RPMI8226 (cell line): ENCODE measurements at places on chromosomes 3 and 15.

DNA sequence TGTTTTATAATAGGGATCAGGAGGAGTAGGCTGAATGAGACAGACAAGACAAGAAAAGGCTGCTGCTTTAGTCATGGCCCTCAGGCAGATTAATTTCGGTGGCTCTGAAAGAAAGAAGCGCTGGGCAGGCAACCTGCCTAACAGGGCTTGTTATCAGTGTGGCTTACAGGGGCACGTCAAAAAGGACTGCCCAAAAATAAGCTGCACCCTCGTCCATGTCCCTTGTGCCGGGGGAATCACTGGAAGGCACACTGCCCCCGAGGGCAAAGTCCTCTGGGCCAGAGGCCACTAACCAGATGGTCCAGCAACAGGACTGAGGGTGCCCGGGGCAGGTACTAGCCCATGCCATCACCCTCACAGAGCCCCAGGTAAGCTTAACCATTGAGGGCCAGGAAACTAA, 188.5 kb downstream of the IGSF11 start:
- no peak for DNase-seq

DNA sequence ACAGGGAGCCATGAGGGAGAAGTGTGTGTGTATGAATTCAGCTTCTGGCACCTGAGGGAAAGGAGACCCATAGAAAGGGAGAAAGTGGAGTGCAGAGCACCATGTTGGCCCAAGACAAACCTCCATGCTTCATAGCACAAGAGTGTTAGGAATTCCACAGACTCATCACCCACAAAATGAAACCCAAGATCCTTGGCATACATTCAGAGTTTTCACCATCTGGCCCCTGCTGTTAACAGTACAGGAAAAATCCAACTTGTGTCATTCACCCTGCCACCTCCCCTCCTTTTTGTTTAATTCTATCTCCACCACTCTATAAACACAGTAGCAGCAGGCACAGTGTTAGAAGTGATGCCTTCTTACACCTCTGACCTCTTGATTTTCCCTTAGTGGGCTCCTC, 60.0 kb upstream of the MNS1 start:
- no peak for DNase-seq

DNA sequence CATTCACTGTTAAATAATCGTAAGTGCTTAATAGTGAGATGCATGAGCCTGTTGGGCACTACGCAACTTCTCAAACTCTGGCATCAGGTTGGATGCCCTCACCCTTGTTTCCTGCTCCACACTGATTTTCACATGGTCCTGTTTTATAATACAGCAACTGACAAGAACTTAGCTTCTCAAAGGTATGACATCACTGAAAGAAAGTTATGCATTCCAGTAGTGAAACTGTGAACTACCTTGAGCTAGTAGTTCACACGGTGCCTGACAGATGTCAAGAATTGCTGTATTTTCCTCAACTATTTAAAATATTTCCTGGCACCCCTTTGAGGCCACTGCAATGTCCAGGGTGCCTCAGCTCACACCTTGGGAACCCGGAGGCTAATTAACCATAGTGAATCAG, 327.5 kb downstream of the RORA start:
- DNase-seq = no peak

- no peak for DNase-seq
Measured at GRCh38 chr15:62087671-62088352, 21.0 kb downstream of the C2CD4A start.

DNA sequence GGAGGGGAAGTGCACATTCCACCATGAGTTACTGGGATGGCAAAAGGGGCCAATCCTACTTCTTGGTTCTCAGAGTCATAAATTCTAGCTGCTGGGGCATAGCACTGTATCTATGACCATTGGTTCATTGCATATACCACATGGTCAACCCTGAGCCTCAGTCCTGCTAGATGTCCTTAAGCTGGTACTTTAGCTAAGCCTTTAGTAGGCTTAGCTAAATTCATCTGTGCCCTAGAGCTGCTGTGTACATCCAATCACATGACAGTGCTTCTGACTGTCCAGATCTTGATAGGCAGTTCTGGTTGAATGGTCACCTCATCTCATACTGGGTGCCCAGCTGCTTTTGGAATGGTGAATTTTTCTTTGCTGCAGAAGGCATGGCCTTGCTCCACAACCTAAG, 8.2 kb downstream of the NDUFB4 start:
- no peak for DNase-seq

GRCh38 chr15:68431792-68432401, at the start of gene ITGA11:
Gene ITGA11, minus strand, starts transcription at chr15:68432163. Its CDS starts 97 bp downstream, at chr15:68432066.
- DNase-seq = peak; percentile 88

DNA sequence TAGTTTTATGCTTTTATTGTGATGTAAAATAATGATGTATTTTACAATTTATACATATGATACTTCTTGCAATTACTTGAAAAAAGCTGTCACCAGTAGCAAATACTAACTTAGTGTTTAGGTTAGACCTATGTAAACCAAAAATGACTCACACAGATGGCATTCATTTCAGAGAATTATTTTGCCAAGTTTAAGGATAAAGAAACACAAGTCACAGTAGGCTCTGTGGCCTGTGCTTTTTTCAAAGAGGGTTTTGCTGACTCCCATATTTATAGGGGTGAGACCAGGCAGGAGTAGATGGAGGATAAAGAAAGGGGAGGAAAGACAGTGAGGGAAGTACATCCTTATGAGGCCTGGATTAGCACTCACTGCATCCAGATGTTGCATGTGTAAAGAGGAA, 356.6 kb upstream of the NPAP1 start:
- DNase-seq = no peak

GRCh38 chr3:56739036-56739435, 56.0 kb upstream of the TASOR start:
- no peak for DNase-seq

GRCh38 chr3:188948281-188948996, 223.3 kb upstream of the TPRG1 start:
- DNase-seq = no peak

DNA sequence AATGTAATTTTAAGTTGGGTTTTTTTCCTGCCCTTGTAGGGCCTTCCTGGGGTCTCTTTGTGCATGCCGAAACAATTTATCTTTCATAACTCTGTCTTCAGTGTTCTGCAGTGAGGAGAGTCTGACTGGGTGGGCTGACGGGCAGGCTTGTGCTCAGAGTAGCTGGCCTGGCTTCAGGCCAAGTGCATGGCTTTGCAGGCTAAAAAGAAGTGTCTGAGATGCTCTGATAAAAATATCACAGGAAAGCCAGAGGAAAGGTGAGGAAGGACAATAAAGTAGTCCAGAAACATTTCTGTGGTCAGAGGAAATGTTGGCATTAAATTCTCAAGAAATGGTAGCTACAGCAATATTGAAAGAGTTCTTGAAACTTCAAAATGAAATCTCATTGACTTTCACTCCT, 25.5 kb downstream of the ST3GAL6 start:
- DNase-seq = no peak

GRCh38 chr3:146241523-146242240, 9.2 kb downstream of the PLSCR4 start:
- no peak for DNase-seq

DNA sequence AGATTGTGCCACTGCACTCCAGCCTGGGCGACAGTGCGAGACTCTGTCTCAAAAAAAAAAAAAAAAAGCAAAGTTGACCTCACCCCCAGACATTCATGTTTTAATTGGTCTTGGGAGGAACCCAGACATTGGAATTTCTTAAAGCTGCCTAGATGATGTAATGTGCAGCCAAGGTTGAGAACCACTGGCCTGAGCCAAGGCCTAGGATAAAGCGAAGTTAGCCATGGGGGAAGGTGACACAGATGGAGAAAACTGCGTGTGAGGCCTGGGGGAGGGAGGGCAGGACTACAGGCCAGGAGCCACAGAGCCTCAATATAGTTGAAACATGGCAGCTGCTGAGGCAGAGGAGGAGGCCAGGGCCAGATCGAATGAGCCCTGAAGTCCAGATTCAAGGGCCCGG, 21.0 kb downstream of the GLB1 start:
- no peak for DNase-seq

DNA sequence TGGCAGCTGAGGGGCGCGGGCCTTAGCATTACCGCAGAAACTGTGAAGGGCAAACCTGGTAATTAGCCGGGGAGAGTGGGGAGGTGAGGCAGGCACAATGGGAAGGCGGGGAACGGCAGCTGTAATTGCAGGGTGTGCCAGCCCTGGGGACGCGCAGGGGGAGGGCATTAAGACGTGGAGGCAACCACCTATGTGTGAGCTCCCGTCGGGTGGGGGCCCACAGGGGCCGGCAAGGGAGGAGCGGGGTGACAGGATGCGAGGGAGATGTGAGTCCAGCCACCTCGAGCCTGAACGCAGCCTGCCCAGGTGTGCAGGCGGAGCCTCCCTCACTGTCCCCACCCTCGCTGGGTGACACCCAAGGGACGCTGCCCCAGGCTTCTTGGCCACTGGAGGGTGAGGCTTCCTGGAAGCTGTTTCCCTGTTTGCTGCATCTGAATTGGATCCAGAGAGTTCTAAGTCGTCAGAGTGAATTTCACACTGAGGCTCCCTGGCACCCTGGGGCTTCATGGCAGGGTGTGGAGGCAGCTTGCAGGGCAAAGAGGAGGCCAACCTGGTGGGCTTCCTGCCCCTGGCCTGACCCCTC, 130.6 kb upstream of the MEF2A start:
- DNase-seq = peak; percentile 66

- DNase-seq = peak; percentile 64
Measured at GRCh38 chr3:123652342-123652984, 67.6 kb upstream of the HACD2 start.

- DNase-seq = no peak
Measured at GRCh38 chr3:118165413-118165812, 869.2 kb downstream of the IGSF11 start.

DNA sequence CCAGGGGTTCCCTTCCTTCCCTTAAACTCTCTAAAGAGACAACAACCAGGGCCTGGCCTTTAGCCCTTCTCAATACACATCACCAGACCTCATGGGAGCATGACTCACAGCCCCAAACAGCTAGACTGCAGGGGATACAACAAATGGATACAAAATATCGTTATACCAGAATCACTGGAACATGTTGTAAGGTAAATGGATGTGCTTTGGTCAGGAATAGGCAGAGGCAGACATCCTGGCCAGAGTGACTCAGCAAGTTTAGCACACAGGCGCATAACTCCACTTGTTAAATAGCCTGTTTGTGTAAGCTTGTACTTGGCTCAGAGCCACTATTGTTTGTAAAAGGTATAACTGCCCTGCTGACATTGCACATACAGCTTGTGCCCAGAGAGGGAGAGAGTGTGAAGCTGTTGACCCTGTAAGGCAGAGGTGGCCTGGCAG, 18.3 kb downstream of the TMED3 start:
- peak; percentile 10 for DNase-seq

- no peak for DNase-seq
Measured at GRCh38 chr15:56759450-56759845, 26.1 kb upstream of the ZNF280D start.

- peak; percentile 65 for DNase-seq
Measured at GRCh38 chr15:51382787-51383186, 41.3 kb downstream of the GLDN start.

DNA sequence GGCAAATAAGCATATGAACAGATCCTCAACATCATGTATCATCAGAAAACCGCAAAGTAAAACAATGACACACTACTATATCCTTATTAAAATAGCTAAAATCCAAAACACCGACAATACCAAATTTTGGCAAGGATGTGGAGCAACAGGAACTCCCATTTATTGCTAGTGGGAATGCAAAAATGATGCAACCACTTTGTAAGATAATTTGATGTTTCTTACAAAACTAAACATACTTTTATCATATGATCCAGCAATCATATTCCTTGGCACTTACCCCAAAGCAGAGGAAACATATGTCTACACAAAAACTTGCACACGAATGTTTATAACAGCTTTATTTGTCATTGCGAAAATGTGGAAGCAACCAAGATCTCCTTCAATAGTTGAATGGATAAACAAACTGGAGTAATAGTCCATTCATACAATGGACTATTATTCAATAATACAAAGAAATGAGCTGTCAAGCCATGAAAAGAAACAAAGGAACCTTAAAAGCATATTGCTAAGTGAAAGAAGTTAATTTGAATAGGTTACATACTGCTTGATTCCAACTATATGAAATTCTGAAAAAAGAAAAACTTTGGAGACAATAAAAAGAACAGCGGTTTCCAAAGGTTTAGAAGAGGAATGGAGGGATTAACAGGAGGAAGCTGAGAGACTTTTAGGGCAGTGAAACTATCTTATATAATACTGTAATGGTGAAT, 172.0 kb downstream of the VPS13C start:
- DNase-seq = no peak
